ENCODE measurements at places on chromosomes 1 and 21.

DNA sequence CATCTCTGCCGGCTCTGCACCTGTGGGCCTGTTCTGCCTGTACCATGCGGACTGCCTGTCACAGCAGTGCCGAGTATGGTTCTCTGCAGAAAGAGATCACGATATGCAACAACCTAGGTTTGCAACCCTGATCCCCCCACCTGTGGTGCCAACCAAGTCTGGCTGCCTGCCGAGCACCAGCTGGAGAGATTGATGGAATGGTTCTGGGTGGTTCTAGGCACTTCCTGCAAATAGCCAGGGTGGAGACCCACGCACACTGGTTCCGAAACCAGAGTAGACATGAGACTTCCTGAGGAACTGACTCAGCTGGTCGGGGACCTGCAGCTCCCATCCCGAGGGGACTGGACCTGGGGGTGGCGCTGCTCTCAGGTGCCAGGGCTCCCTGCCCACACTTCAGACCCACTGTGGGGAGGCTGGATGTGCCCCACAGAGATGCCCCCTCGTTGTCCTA lies 5.4 kb downstream of the TPRG1L start:
- DNase-seq: no peak

- no peak for DNase-seq
Observed at GRCh38 chr1:15578921-15579682, 5.7 kb downstream of the AGMAT start.

- no peak for DNase-seq
Observed at GRCh38 chr1:209673631-209674417, 1.4 kb upstream of the G0S2 start.

- DNase-seq: no peak
Observed at GRCh38 chr1:19577036-19577435, 67.1 kb upstream of the NBL1 start.
